ENCODE measurements at places on chromosomes 4 and X.
A peak's percentile ranks its signal among the peaks of the same experiment; 100 is the strongest.

- no peak for DNase-seq
These were observed 211.3 kb downstream of the TENM3 start for GRCh38 chr4:182454440-182455013.

- DNase-seq, result peak; percentile 42
These were observed 50.1 kb downstream of the FBXW7 start for GRCh38 chr4:152485726-152486276.

GRCh38 chr4:153468587-153468986 is 2.4 kb downstream of the TMEM131L start:
- DNase-seq, result no peak

- DNase-seq, result no peak
These were observed 95.7 kb downstream of the NPNT start for GRCh38 chr4:105990933-105991332.

- no peak for DNase-seq
These were observed 96.1 kb upstream of the TFDP3 start for GRCh38 chrX:133314281-133314680.

GRCh38 chr4:5890063-5890727 is 2.7 kb downstream of the CRMP1 start:
- no peak for DNase-seq

GRCh38 chrX:108275732-108276131 is 162.5 kb downstream of the COL4A6 start:
- DNase-seq, result no peak

DNA sequence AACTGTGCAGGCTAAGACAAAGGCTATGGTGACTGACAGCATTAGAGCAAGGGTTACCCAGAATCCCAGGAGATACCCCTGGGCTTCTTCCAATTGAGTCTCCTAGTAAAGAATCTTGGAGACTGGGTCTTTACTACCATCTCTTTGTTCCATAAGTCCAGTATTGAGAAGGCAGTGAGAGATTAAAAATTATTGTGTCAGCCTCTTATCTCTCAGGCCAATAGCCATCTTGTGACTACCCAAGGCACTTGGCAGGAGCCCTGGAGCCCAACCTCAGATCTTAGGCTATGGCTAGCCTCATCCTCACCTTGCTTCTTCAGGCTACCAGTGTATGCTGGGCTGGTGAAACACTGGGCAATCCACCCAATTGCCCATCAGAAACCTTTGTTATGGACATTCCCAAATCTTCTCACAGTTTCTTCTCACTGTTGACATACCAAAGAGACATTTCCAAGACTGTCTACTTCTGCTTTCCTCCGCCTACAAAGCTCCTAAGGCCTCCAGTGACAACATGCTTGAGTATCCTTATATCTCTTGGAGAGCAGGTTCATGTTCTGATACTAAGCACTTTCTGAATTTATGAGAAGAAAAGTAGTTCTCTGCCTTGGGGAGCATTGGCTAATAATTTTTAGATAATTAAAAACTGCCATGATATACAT is 76.3 kb upstream of the STIM2 start:
- DNase-seq, result no peak

GRCh38 chr4:186265683-186266652 is at the start of gene F11:
Gene F11, plus strand, starts transcription at chr4:186266189. Its CDS starts 948 bp downstream, at chr4:186267137.
- no peak for DNase-seq

DNA sequence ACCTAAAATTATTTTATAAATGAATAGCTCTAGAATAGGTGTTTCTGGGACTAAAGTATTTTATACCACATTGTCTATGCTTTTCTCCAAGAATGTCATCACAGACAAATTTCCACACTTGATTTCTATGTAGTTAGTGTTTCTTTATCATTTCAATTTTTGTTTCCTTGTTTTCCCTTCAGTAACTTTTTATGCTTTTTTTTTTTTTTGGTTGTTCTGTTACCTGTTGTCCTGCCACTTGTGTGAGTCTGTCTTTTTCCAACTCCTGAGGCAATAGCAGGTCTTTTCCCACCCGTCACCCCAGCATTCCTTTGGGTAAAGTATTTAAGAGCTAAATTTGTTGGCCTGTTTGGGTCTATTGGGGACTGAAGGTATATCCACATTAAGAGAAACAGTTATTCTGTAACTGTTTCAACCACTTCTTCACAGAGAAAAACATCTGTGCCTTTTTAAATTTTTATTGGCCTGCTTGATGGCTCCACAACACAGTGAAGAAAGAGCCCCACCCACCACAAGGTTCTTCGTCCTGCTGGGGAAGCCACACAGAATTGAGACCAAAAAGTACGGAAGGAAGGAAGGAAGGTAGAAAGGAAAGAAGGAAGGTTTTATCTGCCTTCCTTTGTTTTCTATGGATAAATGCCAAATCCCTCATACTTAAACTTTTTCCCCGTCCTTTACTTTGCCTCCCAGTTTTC is 17.7 kb upstream of the GPC3 start:
- no peak for DNase-seq

GRCh38 chr4:10810411-10810810 is 125.8 kb upstream of the CLNK start:
- DNase-seq, result no peak

DNA sequence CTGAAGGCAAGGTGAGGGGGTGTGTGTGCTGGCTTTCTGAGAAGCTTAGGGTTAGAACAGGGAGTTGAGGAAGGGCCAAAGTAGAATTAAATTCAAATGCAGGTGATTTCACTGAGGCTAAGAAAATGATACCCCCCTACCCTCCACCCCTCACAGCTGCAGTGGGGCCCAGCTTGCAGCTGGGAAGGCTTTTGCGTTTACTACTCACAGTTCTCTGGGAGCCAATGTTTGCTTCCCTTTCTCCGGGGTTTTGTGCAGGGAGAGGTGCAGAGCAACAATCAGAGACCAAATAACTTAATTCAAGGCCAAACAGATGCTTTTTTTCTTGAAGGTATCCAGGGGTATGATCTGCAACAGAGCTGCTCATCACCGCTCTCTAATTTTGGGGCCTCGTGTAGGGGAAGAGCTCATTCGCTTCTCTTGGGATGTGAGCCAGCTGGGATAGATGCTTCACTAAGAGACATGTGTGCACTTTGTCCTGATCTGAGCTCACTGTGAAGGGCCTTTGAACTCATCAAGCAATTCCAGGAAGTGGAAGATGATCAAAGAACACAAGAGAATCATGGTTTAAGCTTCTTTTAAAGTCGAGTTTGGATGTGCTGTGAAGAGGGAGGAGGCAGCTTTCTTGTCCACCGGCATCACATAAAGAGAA is 122.7 kb upstream of the C1GALT1C1 start:
- no peak for DNase-seq

GRCh38 chr4:166655231-166655630 is 579.1 kb downstream of the SPOCK3 start:
- DNase-seq, result no peak

- DNase-seq, result no peak
These were observed 50.6 kb upstream of the SRPX start for GRCh38 chrX:38271154-38271716.

GRCh38 chr4:3243136-3243780 is 5.7 kb upstream of the MSANTD1 start:
- DNase-seq, result no peak

- DNase-seq, result no peak
These were observed 119.1 kb upstream of the ETNPPL start for GRCh38 chr4:108881986-108882385.

GRCh38 chr4:186936496-186937375 is 213.1 kb upstream of the FAT1 start:
- DNase-seq, result no peak

DNA sequence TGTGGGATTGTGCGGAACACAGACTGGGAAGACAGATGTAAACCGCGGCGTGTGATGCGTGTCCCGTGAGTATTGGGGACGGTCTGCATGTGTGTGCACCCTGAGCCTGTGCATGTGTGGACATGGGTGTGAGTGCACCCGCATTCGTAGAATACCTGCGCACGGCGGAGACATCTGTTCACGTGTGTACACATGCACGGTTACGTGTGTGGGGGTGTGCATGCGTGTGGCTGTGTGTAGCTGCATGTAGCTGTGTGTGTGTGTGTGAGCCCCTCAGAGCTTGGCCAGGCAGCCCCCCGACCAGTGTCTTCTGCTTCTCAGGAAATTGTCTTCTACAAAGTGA is 19.6 kb downstream of the ATP5ME start:
- no peak for DNase-seq

DNA sequence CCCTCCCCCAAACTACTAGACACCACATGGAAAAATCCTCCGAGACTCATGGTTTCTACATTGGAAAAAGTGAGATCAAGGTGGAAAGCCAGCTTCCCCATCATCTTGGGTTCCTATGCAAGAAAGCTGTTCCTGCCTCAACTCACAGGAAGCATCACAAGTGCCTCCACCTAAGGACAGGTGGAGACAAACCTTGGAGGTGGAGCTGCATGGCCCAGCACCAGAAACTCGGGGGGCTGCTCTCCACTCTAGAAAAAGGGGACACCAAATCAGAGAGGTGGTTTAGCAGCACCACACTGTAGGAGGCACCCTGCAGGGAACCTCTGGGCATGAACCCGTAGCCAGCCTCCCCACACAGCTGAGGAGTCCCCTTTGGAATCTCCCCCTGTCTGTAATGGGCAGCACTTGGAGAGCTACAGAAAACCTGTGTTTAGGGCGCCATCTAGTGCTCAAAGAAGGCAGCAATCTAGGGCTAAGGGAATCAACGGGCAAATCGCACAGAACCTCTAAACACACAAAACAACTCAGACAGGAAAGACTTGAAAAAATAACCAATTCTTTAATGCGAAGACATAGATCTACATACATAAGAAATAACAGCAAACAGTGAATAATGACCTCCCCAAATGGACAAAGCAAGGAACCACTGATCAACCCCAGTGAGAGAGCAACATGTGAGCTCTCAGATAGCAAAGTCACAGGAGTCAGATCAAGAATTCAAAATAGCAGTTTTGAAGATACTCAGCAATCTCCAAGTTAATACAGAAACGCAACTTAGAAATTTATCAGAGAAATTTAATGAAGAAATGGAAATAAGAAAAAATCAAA is 37.0 kb upstream of the ZBTB33 start:
- peak; percentile 50 for DNase-seq

GRCh38 chr4:124053872-124054538 is 657.4 kb downstream of the SPRY1 start:
- no peak for DNase-seq

DNA sequence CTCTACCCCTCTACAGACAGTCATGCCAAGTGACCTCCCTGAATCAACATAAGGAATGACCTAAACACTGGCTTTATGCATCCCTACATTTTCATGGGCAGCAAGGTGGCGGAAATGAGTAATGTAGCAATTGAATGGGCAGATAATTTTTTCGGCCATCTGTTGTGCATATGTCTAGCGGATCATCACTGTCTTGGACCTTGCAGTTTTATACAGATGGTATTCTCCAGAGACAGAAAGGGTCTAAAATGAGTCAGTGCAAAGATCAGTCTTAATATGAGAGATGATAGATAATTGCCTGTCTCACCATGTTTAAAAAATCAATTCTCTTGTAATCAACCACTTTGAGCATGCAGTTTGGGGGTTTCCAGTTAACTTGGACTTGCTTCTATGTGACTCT is 177.3 kb upstream of the DKK2 start:
- no peak for DNase-seq

DNA sequence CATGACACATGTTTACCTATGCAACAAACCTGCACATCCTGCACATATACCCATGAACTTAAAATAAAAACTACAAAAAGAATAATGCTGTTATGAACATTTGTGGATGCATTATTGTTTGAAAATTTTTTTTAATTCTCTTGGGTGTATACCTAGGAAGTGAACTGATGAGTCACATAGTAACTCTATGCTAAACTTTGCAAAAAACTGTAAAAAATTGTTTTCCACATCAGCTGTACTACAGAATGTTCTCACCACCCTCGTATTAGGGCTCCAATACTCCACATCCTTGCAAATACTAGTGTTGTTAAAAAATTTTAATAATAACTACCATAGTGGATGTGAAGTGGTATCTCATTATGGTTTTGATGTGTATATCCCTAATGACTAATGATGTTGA is 33.3 kb upstream of the ZNF280C start:
- no peak for DNase-seq

- no peak for DNase-seq
These were observed 18.1 kb upstream of the EXOC1L start for GRCh38 chr4:55801498-55801897.

DNA sequence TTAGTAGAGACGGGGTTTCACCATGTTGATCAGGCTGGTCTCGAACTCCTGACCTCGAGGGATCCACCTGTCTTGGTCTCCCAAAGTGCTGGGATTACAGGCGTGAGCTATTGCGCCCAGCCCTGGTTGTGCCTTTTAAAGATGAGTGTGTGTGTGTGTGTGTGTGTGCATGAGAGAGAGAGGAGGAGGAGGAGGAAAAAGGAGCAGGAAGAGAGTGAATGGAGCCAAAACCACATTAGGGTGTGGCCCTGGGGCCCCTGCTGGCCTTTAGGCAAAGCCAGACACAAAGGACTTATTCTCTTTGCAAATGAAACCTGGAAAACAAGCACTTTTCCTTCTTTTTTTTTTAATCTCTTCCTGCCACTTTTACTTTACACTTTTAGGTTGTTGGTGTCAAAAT is 48.2 kb upstream of the KLF3 start:
- DNase-seq, result no peak
